ENCODE measurements at places on chromosomes 7 and 10.

GRCh38 chr7:127379642-127380041 is 12.9 kb downstream of the ZNF800 start:
- ATAC-seq = no peak

DNA sequence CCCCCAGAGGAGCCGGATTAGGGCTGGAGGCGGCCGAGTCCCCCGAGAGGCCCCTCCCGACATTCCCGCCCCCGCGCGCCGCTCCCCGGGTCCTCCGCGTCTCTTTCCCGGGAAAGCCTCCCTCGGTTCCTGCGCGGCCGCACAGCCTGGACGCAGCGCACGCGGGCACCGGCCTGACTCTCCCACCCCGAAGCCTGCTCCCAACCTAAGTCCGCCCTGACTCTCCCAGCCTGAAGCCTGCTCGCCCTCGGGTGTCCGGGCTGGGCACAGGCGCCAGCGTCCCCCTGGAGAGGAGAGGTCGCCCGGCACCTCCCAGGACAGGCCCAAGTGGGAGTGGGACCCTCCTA is 441 bp upstream of the VENTX start:
- peak; percentile 34 for ATAC-seq

GRCh38 chr10:127757033-127757432 is 20.0 kb downstream of the FOXI2 start:
- no peak for ATAC-seq

- ATAC-seq = no peak
Observed at GRCh38 chr10:78389419-78389818, 355.8 kb downstream of the RPS24 start.

DNA sequence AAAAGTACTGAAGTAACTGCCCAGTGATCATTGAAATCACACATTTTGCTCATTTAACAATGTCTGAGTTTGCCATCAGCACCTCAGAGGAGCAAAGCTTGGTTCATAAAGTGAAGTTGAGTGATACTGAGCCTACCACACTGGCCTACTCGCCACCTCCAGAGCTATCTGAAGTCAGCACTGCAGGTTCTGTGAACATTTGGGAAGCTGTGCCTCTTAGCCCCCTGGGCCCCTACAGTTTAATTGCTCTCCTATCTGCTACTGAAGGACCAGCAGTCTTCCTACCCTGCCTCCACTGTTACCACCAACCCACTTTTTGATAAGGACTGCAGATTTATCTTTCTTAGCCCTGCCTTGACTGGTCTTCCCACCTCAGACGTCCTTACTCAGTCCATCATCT is 2.0 kb upstream of the SEMA4G start:
- ATAC-seq = no peak

GRCh38 chr7:98771519-98771918 is 98.3 kb downstream of the TMEM130 start:
- no peak for ATAC-seq

GRCh38 chr10:59970396-59971368 is 64.3 kb upstream of the CCDC6 start:
- no peak for ATAC-seq

DNA sequence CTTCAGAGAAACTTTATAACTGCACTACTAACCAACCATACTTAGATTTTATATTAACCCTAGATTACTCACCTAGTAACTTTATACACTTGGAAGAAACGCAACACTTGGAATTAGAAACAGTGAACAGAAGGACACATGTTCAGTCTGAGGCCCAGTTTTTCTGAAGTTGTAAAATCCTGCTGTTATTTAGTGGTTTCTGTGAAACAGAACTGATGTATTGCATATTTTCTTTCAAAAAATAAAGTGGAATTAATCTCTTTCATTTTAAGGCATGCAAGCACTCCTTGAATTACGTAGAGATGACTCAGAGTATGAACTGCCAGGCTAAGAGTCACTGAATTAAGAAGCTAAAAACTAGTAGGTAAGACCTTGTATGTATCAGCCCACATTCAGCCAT is 215.8 kb downstream of the SKAP2 start:
- ATAC-seq = no peak

DNA sequence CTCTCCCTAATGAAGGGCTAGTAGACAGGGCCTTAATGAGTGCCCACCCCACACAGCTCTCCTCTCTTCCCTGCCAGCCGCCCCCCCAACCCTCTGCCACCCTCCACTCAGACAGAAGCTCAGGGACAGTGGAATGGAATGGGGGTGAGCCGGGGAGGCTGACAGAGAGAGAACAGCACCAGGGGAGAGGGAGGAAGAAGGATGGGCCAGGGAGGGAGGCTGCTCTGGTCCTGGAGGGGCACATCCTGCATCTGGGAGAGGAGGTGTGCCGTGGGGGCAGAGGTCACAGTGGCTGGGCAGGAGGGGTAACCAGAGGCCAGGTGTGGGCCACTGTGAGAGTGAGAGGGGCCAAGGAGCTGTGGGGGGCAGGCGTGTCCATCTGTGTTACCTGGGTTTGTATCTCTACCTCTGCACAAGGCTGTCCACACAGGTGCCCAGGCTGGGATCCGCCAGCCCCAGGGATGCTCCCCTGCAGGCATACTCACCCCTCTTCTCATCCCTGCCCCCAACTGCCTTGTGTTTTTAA is 2.4 kb downstream of the NYAP1 start:
- ATAC-seq = no peak

DNA sequence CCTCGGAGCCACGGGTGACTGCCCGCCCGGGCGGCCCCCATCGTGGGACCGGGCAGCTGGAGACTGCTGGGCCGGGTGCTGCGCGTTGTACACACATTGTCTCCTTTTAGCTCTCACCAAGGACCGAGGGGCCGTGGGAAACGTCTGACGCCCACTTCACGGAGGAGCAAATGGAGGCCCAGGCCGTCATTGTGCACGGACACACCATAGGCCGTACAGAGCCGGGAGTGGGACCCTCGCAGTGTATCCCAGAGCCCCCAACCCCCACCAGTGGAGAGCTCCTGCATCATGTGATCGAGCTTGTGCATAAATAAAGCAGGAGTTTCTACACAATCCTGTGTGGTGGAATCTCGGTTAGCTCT is 722 bp downstream of the DENND10 start:
- ATAC-seq = peak; percentile 29

DNA sequence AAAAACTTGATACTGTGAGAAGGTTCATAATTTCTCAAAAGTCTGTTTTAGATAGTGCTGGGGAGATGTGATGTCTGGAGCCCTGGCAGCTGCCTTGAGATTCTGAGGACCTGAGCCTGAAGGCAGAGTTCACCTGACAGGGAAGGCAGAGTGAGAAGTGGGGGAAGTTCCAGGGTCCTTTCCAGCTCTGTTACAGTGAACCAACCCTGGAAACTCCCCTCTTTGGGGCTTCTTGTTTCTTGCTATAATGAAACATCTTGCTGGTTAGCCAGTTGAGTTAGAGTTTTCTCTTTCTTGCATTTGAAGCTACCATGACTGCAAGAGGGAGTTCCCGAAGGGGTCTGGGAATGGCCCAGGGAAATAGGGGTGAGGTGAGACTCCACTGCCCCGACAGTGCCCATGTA is 158.9 kb upstream of the TNRC18 start:
- ATAC-seq = no peak

DNA sequence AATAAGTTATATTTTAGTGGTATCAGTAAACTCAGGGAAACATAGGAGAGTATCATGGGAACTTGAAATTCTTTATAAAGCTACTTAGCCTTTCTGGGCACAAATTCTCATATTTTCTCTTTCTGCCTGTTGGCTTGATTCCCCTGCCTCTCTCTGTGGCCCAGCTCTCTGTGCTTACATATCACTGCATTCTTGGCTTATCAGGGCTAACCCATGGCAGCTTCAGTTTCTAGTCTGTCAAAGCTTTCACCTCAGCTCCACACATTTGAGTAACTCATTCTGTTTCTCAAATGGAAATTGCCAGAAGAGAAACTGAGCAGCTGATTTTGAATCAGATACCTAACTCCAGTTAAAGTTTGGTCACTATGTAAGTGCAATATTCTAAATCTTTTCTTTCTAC is 713.1 kb downstream of the DNAJB9 start:
- no peak for ATAC-seq

GRCh38 chr10:120609006-120609405 is 152.0 kb downstream of the PLPP4 start:
- no peak for ATAC-seq

DNA sequence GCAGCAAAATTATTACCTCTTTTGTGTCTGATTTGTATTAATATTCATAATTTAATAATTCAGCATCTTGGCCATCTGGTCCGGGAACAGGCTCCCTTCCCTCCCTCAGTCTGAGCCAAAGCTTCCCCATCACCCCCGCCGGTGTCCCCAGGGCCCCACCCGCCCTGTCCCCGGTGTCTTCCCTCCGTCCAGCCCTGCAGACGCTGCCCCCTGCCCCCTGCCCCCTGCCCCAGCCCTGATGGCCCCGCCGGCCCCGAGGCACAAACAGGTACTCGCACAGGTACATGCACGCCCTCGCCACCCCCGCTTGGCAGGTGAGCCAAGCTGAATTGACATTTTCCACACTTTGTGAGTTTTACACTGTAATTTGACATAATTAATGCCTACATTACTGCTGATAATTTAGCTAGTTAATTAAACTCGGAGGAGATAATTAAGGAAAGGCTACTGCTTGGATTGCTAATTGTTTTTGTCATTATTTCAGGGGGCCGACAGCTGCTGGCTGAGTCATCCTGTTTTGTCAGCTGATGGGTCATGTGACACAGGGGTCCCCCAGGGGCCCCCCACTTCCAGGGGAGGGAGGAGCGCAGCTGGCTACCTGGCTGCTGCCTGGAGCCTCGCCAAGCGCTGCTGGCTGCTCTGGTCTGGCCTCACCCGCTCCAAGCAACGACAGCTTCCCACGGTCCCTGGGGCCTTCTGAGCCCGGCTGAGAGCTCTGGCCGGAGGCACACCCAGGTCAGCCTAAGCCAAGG is 36.6 kb downstream of the MICALL2 start:
- ATAC-seq = no peak

GRCh38 chr7:141073173-141073640 is 657 bp upstream of the TMEM178B start:
- peak; percentile 78 for ATAC-seq

DNA sequence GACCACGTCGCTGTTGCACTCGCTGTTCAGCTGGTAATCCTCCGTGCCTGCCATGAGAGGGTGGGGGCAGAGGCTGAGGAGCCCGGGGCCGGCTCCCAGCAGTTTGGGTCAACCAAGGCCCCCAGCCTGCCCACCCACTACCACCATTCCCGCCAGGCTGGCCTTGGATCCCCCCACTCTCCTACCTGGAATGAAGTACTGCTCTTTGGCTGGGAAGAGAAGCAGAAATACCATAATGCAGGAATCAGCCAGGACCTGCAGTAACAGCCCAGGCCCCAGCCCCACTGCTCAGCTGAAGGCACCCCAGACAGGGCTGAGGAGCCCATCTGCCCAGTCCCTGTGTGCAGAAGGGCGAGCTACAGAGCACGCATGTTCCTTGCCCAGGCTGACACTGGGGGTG is 138.0 kb downstream of the SLIT1 start:
- ATAC-seq = no peak

DNA sequence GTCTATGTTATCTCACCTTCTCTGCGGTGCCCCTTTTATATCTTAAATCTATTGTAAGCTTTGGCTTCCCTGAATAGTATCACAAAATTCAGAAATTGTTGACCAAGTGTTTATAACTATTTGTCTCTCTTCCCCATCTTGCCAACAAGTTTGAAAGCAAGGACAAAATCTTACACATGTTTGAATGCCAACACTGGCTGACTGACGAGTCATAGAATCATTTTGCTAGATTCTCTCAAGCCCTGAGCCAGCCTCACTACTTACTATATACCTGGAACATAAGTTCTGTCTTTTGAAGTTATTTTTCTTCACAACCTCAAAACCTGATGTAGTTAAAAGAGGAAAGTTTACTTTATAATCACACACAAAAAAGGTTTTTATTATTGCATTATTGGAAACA is 700.7 kb downstream of the PHTF2 start:
- peak; percentile 62 for ATAC-seq

DNA sequence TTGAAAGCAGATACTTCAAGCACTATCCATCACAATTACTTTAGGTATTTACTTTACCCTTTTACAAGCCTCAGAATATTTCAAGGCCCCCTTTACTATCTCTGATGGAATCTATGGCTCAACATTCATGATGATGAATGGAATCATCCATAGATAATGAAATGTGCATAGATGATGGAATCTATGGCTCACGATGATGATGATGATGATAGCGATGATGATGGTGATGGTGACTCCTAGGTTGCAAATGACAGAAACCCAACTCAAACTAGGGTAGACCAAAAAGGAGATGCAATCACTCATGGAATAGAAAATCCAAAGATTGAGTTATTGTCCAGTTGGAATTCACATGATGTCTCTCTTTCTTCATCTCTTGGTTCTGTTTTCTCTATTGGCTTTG is 55.7 kb downstream of the NEBL start:
- no peak for ATAC-seq
